ENCODE measurements at places on chromosomes 6 and 20. TPM values are rescaled to one million over a fixed set of nuclear protein-coding genes. Genes with fewer than 3 reads are reported as not detected.
A peak's percentile ranks its signal among the peaks of the same experiment; 100 is the strongest.

Gene KIF25
- total RNA-seq = 1.6 TPM

Gene GHRH
- total RNA-seq = not detected

Gene RCAN2
- total RNA-seq = 4.0 TPM

Gene SGK2
- total RNA-seq = 9.9 TPM

Gene CLPSL2
- total RNA-seq = not detected

Gene BCAS1
- total RNA-seq = 0.20 TPM

Gene SULF2
- total RNA-seq = 65.2 TPM

Gene DLK2
- total RNA-seq = 4.7 TPM

Gene SCP2D1
- not detected for total RNA-seq

Gene SNAP25
- 4.8 TPM for total RNA-seq

Gene TRIM40
- not detected for total RNA-seq

Gene TAGAP
- total RNA-seq = 0.32 TPM

GRCh38 chr6:142783499-142783898, 161.5 kb downstream of the HIVEP2 start:
- no peaks in the 10 kb centered on the region for H3K27me3 ChIP-seq
- no peaks in the 10 kb centered on the region for H3K4me1 ChIP-seq
- DNase-seq = no peak
- no peaks in the 10 kb centered on the region for H3K36me3 ChIP-seq
- H3K4me3 ChIP-seq = no peak overlapping the region

DNA sequence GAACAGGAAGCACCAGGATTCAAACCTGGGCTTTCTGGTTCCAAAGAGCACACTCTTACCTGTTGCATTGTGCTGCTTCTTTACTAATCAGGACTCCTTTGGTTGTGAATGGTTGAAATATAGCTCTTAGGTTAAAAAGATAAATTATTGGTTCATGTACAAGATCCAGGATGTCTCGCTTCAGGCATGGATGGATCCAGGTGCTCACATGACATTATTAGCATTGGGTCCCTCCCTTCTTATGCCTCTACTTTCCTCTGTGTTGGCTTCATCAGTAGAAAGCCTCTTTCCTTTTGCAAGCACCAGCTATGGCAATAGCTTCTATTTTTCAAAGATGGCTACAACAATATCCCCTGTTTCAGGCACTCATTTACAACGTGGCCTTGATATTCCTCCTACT, 217.7 kb upstream of the SULF2 start:
- H3K36me3 ChIP-seq = no peaks in the 10 kb centered on the region
- peaks cover 8% of the 10 kb centered on the region for H3K4me1 ChIP-seq
- no peak overlapping the region for H3K4me3 ChIP-seq

GRCh38 chr6:107217248-107217647, 101.9 kb upstream of the BEND3 start:
- H3K36me3 ChIP-seq = no peaks in the 10 kb centered on the region
- no peak overlapping the region for H3K4me3 ChIP-seq
- no peaks in the 10 kb centered on the region for H3K27me3 ChIP-seq
- H3K4me1 ChIP-seq = peaks cover 6% of the 10 kb centered on the region
- no peak for DNase-seq
- H3K27ac ChIP-seq = no peak overlapping the region

GRCh38 chr6:108751851-108752732, 96.1 kb upstream of the ARMC2 start:
- no peak overlapping the region for H3K27ac ChIP-seq
- DNase-seq = no peak
- peaks cover 21% of the 10 kb centered on the region for H3K4me1 ChIP-seq
- no peaks in the 10 kb centered on the region for H3K27me3 ChIP-seq

DNA sequence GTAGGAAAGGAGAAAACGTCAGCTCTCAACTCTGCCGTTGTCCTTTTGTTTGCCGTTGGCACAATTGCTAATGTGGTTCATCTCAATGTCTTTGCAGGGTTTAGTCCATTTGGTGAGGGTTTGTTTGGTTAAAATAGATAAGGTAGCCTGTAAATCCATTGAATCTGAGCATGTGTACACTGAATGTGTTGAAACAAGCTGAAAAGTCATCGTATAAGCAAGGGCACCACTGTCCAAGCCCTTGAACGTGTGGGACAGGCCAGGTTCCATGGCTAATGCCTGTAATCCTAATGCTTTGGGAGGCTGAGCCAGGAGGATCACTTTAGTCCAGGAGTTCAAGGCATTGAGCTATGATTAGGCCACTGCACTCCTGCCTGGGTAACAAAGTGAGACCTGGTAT, 224.7 kb upstream of the PLCB4 start:
- no peak overlapping the region for H3K4me3 ChIP-seq
- no peak for DNase-seq
- no peak overlapping the region for H3K27ac ChIP-seq
- no peaks in the 10 kb centered on the region for H3K4me1 ChIP-seq
- H3K36me3 ChIP-seq = peaks cover 3% of the 10 kb centered on the region

DNA sequence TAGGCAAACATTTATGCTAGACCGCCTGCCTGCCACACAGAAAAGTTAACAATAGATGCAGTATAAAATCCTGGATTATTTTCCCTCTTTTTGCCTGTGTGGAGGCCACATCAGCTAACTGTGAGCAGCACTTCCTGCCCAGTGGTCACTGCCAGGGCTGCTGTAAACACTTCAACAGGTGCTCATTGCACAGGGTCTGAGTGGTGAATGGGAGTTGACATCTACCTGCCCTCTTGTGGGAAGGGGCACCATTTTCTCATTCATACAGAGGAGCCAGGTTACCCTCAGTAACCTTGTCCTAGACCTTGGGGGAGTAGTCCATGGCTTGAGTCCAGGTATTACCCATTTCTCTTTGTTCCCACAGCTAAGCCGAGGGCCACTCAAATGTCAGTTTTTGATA, 235.3 kb downstream of the TMEM242 start:
- peak overlapping the region; percentile 26 for H3K27ac ChIP-seq
- H3K4me3 ChIP-seq = no peak overlapping the region
- H3K36me3 ChIP-seq = peaks cover 12% of the 10 kb centered on the region
- peaks cover 23% of the 10 kb centered on the region for H3K4me1 ChIP-seq

DNA sequence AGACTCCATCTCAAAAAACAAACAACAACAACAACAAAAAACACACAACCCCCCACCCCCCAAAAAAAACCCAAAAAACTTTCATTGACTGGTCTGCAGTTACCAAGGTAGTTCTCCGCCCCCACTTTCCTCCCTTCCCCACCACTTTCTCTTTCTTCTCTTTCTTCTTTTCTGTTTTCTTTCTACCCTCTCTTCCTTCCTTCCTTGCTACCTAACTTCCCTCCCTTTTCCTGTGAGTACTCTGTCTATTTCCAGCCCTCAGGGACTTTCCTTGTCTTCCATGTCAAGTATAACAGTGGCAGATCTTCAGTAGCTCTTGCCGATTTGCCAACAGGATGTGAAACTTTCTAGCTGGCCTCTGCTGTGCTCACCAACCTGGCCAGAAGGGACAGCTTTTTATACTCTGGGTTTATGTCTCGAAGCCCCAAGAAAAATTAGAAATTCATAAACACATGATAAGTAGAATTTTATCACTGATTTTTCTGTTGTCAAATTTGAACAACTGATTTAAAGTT, 399.5 kb downstream of the QKI start:
- no peaks in the 10 kb centered on the region for H3K36me3 ChIP-seq
- no peaks in the 10 kb centered on the region for H3K27me3 ChIP-seq
- H3K4me3 ChIP-seq = no peak overlapping the region
- H3K4me1 ChIP-seq = peaks cover 4% of the 10 kb centered on the region
- no peak for DNase-seq

DNA sequence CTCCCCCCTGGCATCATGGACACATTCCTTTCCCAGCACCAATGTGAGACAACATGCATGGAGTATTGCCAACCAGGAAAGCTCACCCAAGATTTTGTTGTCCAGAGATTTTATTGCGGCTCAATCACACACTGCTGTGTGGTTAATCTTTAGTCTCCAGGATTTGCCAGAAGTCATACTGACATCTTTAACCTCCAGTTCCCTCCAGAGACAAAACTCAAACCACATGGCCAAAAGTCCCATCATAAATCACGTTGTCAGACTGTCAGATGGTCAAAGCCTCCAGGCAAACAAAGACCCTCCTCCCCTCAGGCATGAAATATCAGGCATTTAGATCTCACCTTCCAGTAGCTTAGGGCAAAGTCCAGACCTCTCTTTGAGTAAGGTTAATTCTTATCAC, 97.3 kb upstream of the OPRM1 start:
- no peak for DNase-seq
- peaks cover 3% of the 10 kb centered on the region for H3K4me1 ChIP-seq
- no peak overlapping the region for H3K4me3 ChIP-seq
- H3K27me3 ChIP-seq = peaks cover 15% of the 10 kb centered on the region

GRCh38 chr20:24984961-24985640, 7.5 kb downstream of the APMAP start:
- no peak overlapping the region for H3K4me3 ChIP-seq
- no peak overlapping the region for H3K27ac ChIP-seq
- no peaks in the 10 kb centered on the region for H3K27me3 ChIP-seq
- no peak for DNase-seq
- H3K4me1 ChIP-seq = no peaks in the 10 kb centered on the region

GRCh38 chr6:31094389-31094881, 17.9 kb downstream of the C6orf15 start:
- H3K27ac ChIP-seq = no peak overlapping the region
- H3K36me3 ChIP-seq = no peaks in the 10 kb centered on the region
- DNase-seq = no peak
- no peak overlapping the region for H3K4me3 ChIP-seq

DNA sequence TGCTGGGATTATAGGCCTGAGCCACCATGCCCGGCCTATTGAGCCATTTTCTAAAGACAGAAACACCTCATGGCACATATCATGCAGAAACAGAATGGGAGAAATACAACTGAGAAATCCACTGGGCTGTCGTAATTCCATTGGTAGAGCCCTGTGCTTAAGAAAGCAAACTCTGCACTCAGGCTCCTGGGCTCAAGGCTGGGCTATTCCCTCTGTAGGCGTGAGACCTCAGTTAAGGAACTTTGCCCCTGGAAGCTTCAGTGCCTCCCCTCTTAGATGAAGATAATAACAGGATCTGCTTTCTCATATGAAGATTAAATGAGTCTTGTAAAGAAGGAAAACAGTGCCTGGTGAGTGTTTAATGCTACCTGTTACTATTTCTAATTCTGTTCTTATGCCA, 120.3 kb downstream of the PXDC1 start:
- H3K27ac ChIP-seq = no peak overlapping the region
- DNase-seq = no peak
- no peaks in the 10 kb centered on the region for H3K27me3 ChIP-seq

DNA sequence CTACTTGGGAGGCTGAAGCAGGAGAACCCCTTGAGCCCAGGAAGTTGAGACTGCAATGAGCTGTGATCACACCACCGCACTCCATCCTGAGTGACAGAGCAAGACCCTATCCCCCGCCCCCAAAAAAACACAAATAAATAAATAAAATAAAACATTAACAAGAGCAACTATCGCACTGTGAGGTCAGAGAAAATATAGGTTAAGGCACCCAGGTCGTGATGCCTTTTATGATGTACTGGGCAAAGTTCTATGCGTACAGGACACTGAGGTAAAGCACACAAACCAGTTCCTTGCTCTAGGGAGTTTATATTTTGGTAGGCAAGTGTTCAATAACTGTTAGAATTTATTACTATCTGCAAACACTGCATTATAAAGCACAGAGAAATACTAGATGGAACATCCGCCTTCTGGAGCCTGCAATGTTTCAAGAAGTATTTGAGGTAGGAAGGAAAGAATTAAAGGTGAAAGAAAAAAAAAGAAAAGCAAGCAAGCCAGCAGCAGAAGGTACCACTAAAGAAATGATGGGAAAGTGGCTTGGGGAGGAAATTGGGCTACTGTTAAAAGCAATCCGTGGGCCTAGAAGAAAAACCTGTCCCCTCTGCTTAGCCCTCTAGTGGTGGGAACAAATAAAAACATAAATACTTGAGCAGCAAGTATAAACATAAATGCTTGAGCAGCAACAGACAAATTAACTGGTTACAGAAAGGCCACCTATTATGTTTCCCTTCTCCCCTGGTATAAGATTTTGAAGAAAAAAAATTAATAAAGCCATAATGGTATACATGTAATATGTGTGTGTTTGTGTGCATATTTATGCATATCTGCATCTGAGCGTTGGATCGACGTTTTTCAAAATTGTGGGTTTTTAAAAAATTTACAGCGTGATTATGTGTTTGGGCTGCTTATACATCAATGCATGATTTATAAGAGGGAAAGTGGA, 128.0 kb downstream of the PHACTR1 start:
- peaks cover 2% of the 10 kb centered on the region for H3K27me3 ChIP-seq
- H3K4me3 ChIP-seq = no peak overlapping the region
- H3K4me1 ChIP-seq = peaks cover 13% of the 10 kb centered on the region
- H3K27ac ChIP-seq = no peak overlapping the region
- no peak for DNase-seq

- DNase-seq = no peak
- H3K27me3 ChIP-seq = no peaks in the 10 kb centered on the region
- no peak overlapping the region for H3K4me3 ChIP-seq
- H3K27ac ChIP-seq = no peak overlapping the region
Measured at GRCh38 chr20:49904440-49905214, 10.7 kb downstream of the SPATA2 start.

GRCh38 chr6:116221911-116222310, 32.0 kb downstream of the TSPYL4 start:
- no peaks in the 10 kb centered on the region for H3K27me3 ChIP-seq
- peaks cover 5% of the 10 kb centered on the region for H3K36me3 ChIP-seq
- DNase-seq = no peak

GRCh38 chr20:38658879-38659596, 57.4 kb downstream of the ARHGAP40 start:
- H3K36me3 ChIP-seq = no peaks in the 10 kb centered on the region
- no peaks in the 10 kb centered on the region for H3K4me1 ChIP-seq
- DNase-seq = no peak
- no peak overlapping the region for H3K4me3 ChIP-seq
- H3K27me3 ChIP-seq = peaks cover 76% of the 10 kb centered on the region

DNA sequence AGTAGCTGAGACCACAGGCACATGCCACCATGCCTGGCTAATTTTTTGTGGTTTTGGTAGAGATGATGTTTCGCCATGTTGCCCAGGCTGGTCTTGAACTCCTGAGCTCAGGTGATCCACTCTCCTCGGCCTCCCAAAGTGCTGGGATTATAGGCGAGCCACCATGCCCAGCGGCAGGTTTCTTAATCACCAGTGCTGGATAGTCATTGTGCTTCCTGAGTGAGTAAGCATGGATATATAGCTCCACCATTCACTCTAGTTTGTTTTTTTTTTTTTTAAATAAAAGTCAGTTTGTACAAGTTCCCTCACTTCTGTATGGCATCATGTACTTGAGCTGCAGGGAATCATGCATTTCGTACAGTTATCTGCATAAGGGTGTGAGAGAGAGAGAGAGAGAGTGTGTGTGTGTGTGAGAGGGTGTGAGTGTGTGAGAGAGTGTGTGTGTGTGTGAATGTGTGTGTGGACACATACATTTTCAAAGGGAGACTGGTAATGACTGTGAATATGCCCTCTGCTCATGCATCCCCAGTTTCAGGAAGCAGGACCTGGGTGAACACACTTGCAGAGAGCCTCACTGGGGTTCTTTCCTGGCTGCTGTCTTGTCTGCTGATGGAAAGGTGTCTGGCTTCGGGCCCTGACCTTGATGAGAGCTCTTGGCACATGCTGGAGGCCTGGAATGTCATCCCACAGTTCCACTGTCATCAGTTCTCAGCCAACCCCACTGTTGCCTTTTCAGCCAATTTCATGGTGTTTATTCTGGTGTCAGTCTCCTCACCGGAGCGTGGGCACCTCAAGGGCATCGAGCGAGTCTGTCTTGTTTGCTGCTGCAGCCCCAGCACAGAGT, 65.0 kb upstream of the XRN2 start:
- DNase-seq = no peak
- no peak overlapping the region for H3K4me3 ChIP-seq
- H3K4me1 ChIP-seq = no peaks in the 10 kb centered on the region
- no peak overlapping the region for H3K27ac ChIP-seq
- no peaks in the 10 kb centered on the region for H3K27me3 ChIP-seq
- H3K36me3 ChIP-seq = peaks cover 1% of the 10 kb centered on the region

GRCh38 chr6:35745509-35745908, 8.7 kb downstream of the ARMC12 start:
- H3K4me1 ChIP-seq = peaks cover 8% of the 10 kb centered on the region
- H3K36me3 ChIP-seq = no peaks in the 10 kb centered on the region
- H3K4me3 ChIP-seq = no peak overlapping the region
- DNase-seq = no peak
- H3K27ac ChIP-seq = no peak overlapping the region

Data from mesothelial cell of epicardium (in vitro differentiated cells).